ENCODE measurements at places on chromosomes 3 and 15.

DNA sequence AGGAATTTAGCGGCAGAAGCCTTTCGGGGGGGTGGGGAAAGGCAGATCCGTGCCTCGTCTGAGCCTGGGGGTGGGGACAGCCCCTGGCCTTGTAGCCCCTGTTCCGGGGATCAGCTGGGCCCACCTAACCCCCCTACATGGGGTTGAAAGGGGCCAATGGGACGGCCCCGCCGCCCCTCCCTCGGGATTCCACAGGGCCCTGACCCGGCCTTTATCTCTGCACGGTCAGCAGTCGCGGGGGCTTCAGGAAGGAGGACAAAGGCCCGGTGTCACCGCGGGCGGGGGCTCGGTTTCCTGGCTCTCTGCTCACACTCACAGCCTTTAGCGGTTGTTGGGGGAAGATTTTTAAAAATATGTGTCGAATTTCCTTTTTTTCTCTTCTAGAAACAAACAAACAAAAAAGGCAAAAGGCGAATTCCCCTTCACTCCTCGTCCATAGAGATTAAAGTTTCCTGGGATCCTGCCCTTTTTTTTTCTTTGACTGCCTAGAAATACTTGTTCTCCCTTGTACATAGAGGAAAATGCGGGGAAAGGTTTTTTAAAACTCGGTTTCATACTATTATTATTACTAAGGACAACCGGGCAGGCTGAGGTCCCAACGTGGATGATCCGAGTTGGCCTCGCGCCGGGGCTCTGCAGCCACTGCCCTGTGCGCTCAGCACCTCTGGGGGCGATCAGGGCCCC is 7.9 kb downstream of the FOXL2 start:
- DNase-seq, result no peak

- DNase-seq, result no peak
Measured at GRCh38 chr3:2172561-2173171, 74.0 kb downstream of the CNTN4 start.

DNA sequence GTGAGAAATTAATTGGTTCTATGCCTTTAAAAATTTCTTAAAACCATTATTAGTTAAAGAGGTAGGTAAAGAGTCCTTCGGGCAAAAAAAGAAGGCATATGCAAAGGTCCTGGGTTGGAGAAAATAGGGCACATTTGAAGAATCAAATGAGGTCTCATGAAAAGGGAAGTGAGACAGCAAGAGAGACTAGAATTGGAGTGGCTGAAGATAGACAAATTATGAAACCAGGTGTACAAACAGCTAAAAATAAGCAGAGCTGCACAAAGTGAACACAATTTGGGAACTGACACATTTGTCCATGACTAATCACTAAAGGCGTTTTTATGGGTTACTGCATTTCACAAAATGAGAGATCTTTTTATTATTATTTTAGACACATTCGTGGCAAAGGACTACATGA is 581.2 kb downstream of the PYDC2 start:
- DNase-seq, result no peak

GRCh38 chr3:146148468-146148931 is 12.5 kb downstream of the PLOD2 start:
- DNase-seq, result no peak

DNA sequence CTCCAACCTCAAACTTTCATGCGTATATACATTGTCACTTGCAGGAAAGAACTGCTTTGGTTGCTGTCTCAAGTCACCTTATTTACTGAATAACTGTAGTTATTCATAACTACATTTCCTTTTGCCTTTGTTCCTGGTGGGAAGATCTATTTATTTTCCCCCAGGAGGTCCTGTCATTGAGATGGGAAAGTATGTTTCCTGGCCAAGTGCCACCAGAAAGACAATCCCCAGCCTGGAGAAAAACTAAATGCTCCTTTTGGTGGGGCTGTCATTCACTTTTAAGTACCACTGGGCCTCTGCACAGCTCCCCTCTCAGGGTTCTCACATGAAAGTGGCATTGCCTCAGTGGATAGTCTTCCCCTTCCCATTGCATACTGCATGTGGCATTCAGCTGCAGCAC is 59.8 kb downstream of the LRRC3B start:
- DNase-seq, result no peak

DNA sequence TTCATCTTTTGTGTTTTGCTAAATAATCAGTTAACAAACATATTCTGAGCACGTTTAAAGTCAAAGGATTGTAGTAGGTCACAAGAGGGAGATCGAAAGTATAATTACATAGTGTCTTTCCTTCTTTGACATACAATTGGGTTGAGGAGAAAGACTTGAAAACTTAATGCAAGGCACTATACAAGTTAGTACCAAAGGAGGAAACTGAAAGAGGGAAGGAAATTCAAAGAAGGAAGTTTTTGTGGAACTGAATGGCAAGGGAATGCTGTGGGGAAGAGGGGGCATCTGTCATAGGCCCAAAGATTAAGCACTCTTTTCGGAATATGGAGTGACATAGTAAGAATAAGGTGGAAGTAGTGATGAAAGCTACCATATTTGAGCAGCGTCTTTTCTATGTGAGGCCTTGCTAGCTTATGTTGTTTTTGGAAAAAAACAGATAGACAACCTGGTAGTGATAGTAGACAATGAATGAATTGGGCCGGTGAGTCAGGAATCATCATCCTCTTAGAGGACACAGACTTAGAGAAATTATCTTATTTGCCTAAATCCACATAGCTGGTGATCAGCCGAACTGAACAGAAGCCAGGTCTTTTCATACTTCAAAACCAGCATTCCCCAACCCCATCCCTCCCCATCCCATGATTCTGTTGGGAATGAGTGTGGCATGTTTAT is 10.2 kb downstream of the MBNL1 start:
- DNase-seq, result no peak

GRCh38 chr3:193928354-193929209 is 207.4 kb upstream of the HES1 start:
- no peak for DNase-seq

DNA sequence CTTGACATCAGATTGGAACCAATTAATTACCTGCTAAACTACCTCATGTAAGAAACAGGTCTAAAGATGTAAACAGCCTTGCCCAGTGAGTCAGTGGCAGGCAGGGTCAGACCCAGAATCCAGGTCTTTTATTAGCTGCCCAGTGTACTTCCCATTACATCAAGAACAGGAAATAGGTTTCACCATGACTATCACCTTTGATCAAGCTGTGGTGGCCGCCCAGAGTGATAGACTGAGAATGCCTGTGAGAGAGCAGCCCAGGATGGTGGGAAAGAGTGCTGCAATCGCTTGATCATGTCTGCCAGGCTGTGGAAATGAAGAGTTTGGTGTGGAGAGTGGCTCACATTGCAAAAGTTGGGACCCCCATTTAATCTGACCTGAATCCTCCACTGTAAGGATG is 61.3 kb upstream of the PIAS1 start:
- DNase-seq, result no peak

GRCh38 chr3:126604691-126605090 is 46.0 kb upstream of the C3orf22 start:
- DNase-seq, result no peak

- no peak for DNase-seq
Measured at GRCh38 chr3:16614033-16615031, 9.1 kb upstream of the DAZL start.

- peak; percentile 66 for DNase-seq
Measured at GRCh38 chr3:49813497-49814174, at the start of gene UBA7. Gene UBA7, minus strand, starts transcription at chr3:49813953. Its CDS starts 166 bp downstream, at chr3:49813787.

DNA sequence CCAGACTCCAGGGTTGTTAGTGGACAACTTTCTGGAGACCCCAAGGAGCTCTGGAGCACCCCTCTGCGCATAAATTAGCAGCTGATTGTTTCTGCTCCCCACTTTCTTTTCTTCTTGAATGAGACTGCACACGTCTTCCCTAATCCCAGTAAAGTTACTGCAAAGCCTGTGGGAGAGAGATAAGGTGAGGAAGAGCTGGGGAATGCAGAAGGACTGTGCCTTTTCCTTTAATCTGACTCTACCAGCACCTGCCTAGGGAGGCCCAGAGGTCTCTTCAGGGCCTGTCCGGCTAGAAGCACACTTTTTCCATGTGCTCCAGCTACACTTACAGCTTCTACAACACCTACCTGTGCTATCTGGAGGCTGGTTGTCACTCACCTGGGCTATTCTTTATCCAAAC is 143.8 kb downstream of the KCNMB2 start:
- DNase-seq, result no peak

DNA sequence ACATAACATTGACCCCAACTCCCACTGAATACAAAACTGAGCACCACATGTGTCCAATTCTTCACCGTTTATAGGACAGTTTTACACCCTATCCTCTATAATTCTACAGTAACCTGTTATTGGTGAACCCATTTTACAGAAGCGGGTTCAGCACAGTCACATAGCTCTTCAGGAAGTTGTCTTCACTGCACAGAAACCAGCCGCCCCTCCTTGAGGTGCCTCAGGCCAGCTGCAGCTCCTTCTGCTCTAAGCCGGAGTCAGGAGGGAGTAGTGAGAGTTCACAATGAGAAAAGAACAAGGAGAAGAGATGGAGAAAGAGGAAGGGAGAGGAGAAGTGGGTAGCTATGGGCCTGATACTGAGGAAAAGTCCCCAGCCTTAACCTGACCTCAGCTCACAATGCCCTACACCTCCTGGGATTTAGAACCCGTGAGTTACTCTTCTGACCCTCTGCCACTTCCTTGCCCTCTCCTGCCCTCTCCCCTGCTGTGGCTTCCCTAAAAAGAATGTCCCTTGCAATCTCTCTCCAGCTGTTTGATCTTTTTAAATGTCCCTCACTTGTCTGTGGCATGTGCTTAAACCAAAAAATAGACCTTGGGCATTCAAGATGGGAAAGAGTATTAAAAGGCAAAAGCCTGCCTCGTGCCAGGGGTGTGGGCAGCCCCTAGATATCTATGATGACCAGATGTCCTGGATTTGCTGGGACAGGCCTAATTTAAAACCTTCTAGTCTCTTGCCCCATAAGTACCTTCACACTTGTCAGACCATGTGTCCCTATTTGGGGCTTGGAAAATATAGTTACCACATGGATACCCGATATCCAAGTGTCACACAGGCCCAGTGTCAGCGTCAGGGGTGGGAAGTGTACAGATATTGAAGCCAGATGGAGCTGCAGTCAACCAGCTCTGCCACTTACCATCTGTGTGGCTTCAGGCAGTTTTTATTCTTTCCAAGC is 71.3 kb upstream of the HES1 start:
- DNase-seq, result no peak

GRCh38 chr3:98914210-98915080 is 12.9 kb upstream of the DCBLD2 start:
- no peak for DNase-seq

GRCh38 chr15:90019611-90020010 is 18.5 kb downstream of the ZNF710 start:
- no peak for DNase-seq

DNA sequence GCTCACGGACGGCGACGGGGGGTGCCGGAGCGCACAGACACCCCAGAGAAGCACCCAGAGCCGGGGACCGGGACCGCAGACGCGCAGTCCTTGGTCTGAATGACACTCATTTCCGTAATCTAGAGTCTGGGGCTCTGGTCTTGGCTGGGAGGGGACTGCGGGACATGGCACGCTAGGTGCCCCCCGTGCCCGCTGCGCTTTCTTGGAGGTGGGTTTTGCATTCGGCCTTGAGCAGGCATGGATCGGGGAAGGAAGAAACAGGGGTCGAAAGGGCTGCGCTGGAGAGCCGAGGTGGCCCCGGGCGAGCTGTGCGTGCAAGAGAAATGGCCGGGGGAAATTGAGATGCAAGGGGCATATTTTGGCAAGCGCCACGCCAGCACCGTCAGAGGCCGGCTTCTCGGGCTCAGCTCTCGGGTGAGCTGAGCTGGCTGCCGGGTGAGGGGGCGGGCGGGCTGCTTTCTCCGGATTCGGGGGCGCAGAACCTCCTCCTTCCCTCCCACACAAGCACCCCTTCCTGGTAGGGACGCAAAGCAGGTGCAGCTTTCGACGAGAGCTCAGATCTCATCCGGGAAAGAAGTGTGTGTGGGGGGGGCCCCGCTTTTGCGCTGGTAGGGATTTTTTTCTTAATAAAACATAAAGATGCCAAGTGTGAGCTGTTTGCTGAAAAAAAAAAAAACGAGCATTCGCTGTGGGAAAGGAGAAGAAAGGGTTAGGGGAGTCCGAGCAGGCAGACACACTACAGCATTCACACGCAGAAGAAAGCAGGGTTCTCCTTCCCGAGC is 963 bp upstream of the NTRK3 start:
- no peak for DNase-seq

DNA sequence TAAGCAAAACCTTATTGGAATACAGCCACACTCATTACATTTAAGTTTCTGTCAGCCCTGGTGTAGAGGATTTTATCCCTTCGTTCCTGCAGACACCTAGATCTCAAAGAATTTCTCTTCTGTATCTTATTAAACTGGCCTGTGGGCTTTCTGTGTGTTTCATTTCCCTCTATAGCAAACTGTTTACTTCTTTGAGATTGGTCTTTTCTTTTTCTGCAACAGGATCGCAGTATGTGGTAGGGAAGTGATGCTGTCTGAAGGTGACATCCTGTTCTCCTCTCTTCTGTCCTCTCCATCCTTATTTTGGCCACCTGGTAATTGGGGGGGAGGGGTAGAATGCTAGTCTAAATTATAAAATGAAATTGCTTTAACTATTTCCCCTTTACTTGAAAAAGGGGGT is 25.5 kb downstream of the ATP1B3 start:
- no peak for DNase-seq

GRCh38 chr3:106688464-106688863 is 688.8 kb upstream of the CCDC54 start:
- no peak for DNase-seq

GRCh38 chr3:27376109-27376772 is 7.1 kb upstream of the NEK10 start:
- DNase-seq, result no peak

- peak; percentile 29 for DNase-seq
Measured at GRCh38 chr3:10263646-10264363, 15.5 kb downstream of the TATDN2 start.

DNA sequence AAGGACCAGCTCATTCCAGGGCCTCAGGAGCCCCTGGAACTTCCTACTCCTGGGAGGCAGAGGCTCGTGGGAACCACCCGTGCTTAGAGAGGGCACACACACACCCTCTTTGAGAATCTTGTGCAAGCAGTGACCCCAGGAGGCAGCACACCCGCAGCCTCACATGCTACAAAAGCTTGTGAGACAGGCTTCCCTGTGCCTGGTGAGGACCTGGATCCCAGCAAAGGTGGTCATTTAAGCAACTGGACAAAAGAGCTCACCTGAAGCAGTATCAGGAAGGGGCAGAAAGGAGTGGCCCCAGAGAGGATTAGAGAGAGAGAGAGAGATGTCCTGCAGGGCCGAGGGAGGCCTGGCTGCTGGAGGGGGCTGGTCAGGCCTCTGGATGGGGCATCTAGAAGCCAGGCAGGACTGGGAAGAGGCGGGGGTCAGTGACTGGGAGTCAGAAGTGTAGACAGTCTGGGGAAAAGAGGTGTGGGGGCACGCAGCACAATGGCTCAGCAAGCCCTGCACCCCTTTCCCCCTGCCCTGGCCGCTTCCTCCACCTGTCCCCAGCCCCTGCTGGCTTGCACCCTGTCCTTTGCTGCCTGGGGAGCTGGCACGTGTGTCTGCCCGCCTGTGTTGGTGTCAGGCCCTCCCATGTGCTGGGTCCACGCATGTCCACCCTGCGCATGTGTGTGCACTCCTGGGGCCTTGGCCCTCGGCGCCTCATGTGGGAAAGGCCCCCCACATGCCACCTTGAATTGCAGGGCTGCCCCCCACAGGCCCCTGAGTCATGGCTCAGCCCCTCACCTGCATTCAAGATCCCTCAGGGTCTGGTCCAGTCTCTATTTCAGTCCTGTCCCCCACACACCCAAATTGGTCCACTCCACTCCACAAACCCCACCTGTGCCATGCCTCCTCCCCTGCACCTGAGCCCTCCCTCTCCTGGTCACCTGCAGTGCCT is 36.9 kb downstream of the TSPAN3 start:
- no peak for DNase-seq

Data from DND-41 (cell line).